ENCODE measurements at places on chromosomes 7 and 10.
A peak's percentile ranks its signal among the peaks of the same experiment; 100 is the strongest.

GRCh38 chr10:92901819-92902251, 53.5 kb downstream of the EXOC6 start:
- no peak for DNase-seq

DNA sequence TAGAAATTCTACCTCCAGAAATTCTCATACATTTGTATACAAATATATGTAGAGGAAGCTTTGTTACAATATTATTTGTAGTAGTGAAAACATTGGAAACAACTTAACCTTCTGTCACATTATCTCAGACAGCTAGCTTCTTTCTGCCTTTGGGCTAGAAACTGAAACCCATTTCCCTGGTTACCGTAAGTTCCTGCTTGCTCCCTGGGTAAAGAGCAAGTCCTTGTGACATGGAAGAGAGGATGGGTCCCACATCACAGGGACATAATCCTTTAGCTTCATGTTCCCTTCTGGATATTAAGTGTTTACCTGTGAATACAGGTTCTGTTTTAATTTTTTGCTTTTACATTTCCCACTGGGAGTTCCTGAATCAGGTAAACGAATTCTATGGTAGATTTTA, 41.8 kb downstream of the KLHDC10 start:
- no peak for DNase-seq

GRCh38 chr7:139855498-139856270, 26.6 kb downstream of the TBXAS1 start:
- DNase-seq = peak; percentile 38

GRCh38 chr10:132467464-132468149, 70.0 kb upstream of the INPP5A start:
- DNase-seq = no peak

DNA sequence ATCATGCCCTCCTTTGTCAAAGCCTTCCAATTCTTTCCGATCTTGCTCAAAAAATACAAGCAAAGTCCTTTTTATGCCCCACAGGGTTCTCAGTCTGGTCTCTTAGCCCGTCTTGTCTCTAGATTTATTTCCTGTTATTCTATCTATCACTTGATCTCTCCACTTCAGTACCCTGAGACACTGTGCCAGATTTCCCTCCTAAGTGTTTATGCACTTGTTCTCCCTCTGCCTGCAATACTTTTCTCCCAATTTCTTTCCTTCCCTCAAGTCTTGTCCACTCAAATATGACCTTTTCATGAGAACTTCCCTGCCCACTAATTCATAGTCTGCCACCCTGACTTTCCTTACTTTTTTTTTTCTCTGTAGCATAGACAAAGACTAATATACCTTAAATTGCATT, 141.4 kb downstream of the MBL2 start:
- no peak for DNase-seq

DNA sequence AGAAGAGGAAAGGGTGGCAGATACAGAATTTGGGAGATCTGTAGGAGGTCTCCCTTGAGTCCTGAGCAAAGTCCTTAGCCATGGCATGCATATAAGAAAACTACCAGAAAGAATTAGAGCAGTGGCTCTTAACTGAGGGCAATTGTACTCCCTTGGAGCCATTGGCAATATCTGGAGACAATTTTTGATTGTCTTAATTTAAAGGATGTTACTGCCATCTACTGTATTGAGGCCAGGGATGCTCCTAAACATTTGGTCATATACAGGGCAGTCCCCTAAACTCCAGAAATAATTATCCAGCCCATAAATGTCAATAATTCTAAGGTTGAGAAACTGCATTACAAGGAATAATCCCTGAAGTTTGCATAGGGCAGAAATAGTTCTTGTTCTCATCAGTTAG, 136.4 kb upstream of the ODAD2 start:
- DNase-seq = no peak

GRCh38 chr10:132476146-132477065, 61.2 kb upstream of the INPP5A start:
- no peak for DNase-seq

- DNase-seq = no peak
Observed at GRCh38 chr10:62457598-62457997, 83.4 kb downstream of the ZNF365 start.

DNA sequence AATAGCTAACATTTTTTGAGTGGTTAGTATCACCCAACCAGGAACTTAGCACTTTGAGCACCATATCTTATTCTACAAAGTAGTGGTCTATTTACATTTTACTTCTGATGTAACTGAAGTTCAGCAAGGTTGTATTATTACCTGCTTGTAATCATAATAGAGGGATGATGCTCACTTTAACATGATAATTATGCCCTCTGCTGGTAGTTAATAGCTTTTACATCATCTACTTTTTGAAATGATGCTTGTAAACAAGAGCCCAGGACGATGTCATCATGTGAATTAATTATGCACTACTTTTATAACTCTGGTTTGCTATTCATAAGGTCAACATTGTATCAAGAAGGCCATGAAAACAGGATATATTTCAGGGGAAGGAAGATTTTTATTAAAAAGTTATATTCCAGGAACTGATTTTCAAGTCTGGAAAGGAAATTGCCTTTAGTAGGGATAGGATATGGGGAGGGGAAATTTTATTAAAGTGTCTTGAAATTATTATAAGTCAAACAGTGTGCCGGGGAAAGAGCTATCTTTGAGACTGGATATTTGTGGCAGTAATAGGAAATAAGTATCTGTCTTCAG, 80.3 kb upstream of the SCIN start:
- DNase-seq = peak; percentile 27

GRCh38 chr10:71015674-71016073, 127.3 kb upstream of the PCBD1 start:
- no peak for DNase-seq

DNA sequence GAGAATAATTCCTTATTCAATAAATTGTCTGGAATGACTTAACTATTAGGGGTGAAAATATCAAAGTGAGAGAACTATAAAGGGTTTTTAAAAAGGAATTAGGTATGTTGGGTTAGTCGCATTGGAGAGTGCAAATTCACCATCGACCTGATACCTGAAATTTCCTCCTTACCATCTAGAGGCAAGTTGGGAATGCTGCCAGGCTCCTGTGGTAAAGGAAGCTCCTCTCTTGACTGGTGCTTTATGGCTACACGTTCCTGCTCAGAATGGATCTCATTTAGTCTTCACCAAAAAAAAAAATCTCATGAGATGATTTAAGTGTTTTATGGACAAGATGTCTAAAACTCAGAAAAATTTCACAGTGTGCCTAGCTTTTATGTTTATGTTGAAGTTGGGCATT, 129.8 kb downstream of the EGFR start:
- DNase-seq = no peak

GRCh38 chr10:55224007-55224781, 423.2 kb upstream of the PCDH15 start:
- no peak for DNase-seq

- DNase-seq = no peak
Observed at GRCh38 chr7:155660059-155660757, 15.7 kb downstream of the RBM33 start.

DNA sequence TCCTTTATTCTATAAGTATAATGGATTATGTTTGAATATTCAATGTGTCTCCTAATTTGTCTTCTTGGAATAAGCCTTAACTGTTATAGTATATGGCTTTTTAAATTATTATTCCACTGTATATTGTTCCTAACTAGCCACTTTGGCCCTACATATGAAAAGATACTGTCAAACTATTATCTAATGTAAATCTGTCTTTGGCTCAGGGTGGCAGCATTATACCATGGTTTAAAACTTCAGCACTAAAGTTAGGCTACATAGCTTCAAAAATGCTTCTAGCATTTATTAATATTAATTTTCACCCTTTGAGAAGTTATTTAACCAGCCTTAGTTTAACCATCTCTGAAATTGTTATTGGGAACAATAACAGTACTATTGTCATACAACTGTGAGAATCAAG, 543.1 kb upstream of the MBL2 start:
- peak; percentile 3 for DNase-seq

DNA sequence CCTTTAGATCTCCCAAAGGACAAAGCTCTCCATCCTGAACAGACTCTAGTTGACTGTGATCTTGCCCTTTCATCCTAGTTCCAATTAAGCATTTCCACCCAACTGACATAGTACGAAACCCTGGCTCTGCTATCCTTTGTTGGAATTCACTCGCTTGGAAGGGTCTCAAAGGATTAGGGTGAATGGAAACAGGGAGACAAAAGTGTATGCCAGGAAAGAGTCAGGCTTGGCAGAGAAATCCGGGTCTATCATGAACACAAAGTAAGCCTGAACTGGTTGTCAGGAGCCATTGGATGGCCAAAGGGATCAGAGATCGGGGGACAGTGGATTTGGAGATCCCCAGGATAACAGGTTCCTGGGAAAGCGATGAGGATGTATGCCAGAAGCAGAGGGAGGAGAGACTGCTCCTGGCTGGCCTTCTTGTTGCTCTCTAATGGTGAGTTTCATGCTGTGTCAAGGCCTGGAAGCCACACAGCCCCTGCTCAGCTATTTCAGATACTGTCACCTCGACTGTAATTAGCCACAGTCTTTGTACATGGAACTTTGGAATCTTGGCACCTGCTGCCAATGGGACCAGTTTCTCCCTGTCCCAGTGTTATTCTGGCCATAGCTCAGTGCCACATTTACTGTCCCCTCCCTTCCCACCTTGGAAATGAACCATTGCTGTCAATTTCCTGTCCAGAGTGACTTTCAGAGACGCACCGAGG, 1168.7 kb upstream of the AUTS2 start:
- no peak for DNase-seq

DNA sequence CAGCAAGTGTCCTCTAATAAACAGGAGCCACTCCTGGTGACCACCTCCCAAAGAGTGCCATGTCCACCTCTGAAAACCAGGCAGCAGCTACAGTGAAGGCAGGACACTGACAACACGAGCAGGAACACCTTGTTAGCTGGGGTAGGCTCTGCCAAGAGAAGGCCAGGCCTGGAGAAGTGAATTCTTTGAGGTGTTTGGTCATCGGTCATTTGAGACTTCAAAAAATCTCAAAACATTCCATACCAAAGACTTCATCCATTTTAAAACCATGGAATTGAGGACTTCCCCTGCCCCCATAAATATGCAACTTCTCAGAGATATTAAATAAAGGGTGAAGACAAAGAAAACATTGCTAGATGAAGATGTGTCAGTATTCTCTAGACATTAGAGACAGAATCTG, 28.4 kb upstream of the OPALIN start:
- DNase-seq = peak; percentile 30

GRCh38 chr7:51007551-51008505, 225.1 kb upstream of the GRB10 start:
- DNase-seq = peak; percentile 16

DNA sequence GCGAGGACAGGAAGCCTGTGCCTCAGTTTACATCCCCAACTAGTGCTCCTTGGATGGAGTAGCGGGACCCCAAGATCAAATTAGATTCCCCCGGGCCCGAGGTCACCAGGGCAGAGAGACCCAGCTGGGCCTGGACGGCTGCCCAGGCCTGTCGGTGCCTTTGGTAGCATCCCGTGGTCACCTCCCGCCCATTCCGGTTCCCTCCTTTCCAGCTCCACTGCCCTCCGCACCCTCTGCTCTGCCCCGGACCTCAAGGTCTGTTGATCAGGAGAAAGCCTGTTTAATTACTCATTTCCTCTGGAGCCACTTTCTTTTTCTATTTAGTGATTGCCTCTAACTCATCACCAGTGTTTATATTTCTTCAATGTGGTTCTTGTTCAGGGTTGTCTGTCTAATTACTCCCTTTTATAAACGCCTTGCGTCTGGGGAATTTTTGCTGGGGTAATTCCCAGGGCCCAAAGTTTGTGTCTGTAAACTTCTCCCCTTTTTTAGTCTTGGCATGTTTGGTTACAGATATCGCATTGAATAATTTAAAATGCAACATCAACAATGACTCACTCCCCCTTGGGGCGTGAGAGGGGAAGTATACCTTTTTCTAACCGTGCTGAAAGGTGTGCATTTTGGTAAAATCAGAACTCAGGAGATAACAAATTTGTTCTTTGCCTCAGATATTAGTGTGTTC, 1.9 kb downstream of the FOXK1 start:
- DNase-seq = peak; percentile 52

- DNase-seq = no peak
Observed at GRCh38 chr10:112215342-112215774, 31.8 kb upstream of the GPAM start.

DNA sequence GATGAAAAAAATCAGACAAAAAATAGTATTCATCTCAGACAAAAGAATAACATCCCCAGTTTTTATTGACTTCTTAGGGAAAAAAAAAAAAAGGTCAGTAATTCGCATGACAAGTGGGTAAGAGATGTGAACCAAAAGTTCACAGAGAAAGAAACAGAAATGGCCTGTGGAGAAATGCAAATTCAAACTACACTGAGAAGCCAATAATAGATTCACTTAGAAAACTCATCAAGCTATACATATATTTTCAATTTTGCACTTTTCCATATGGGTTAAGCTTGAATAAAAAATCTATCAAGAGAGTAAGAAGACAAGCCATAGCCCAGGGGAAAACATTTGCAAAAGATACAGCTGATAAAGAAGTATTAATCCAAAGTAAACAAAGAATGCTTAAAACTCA, 28.0 kb downstream of the HERC4 start:
- DNase-seq = no peak

DNA sequence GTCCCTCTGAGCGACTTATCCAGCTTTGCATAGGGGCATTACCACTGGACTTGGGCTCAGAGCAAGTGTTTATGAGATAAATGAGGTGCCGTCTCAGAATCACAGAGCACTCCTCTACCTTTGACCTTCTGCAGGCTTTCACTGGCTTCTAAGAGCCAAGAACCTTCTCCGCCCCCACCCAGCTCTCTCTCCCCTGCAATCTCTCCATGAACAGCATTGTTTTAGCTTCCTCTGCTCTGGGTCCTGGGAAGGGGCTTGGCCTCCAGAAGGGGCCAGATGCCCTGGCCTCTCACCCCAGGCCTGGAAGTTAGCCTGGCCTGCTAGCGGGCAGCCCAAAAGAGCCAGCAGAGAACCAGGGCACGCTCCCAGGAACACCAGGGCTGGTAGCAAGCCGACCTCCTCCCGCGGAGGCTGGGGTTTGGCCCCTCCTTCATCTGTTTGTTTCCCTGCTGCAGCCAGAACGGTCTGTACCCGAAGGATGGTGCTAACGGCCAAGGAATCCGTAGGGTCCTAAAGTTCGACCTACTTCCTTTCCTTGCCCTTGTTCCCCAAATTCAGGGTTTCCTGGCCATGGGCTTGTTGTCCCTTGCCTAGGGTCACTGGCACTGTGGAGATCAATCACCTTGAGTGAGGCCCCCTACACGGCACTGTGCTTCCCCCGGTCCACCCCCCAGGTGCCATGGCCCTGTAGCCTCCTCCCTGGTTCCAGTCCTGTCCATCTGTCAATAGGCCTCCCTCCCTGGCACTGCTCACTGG, 18.7 kb upstream of the DDIT4 start:
- DNase-seq = peak; percentile 81

DNA sequence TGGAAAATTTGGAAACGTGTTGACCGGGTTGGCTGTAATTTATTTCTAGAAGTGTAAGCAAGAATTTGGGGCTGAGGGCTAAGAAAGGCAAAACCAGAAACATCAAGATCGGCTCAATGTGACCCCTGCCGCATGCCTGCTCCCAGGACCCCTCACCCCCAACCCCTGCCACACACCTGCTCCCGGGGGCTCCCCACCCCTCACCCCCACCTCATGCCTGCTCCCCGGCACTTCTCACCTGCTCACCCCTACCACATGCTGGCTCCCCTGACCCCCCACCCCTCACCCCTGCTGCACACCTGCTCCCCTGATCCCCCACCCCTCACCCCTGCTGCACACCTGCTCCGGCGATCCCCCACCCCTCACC, 19.0 kb upstream of the CFAP46 start:
- DNase-seq = no peak

GRCh38 chr7:113338071-113338696, 219.8 kb upstream of the SMIM30 start:
- no peak for DNase-seq

- no peak for DNase-seq
Observed at GRCh38 chr7:44263326-44264082, 61.9 kb downstream of the CAMK2B start.

GRCh38 chr7:20157456-20157855, 59.7 kb downstream of the MACC1 start:
- no peak for DNase-seq

All from muscle of back (tissue), 13 donors.